ENCODE measurements at places on chromosomes 2 and 18. TPM values are rescaled to one million over a fixed set of nuclear protein-coding genes. Genes with fewer than 3 reads are reported as not detected.

DNA sequence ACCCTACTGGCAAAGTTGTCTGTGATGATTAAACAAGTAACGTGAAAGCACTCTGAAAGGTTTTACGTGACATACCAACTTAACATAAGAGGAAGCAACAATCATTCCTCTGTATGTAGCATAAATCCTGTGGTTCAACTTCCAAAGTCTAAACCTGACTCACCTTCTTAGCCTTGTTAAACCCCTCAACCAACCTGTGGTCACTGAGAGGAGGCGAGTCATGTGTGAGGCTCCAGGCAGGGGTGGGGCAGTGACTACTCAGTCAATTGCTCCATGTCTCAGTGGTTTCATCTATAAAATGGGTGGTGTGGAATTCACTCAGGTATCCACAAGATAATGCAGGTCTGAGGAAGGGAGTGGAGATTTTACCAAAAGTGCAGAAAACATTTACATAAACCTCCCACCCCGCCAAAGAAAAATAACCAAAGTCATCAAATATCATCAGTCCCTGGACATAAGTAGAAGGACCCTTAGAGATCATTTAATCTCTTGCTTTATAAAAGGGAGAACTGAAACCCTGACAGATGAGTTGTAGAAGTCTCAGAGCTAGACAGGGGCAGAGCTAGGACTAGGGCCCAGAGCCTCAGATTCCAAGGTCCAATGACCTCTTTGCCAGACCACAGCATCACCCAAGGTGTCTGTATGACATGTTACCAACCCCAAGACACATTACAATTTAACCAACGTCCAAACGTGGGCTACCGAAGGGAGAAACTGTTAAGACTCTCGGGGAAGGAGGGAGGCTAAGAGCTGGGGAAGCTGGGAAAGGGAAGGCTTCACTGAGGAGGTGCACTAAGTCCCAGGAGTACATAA, 3.7 kb upstream of the PCBP1 start:
- peak; percentile 70 for ATAC-seq

DNA sequence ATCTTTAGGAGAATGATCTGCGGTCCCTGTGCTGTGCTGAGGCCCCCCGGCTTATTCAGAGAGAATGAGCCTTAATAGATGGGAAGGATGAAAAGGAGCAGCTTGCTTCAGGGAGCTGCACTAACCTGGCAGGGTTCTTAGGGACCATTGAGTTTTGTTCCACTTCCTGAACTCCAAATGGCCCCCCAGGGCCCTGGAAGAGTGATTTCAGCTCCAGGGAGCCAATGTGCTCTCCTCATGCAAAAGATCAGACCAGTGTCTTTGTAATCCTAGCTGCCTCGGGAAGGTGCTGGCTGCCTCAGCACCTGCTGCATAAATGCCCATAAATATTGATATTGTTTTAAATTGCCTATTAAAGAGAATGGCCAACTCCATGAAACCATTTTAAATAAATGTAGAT, 210.2 kb downstream of the NCK2 start:
- no peak for ATAC-seq

DNA sequence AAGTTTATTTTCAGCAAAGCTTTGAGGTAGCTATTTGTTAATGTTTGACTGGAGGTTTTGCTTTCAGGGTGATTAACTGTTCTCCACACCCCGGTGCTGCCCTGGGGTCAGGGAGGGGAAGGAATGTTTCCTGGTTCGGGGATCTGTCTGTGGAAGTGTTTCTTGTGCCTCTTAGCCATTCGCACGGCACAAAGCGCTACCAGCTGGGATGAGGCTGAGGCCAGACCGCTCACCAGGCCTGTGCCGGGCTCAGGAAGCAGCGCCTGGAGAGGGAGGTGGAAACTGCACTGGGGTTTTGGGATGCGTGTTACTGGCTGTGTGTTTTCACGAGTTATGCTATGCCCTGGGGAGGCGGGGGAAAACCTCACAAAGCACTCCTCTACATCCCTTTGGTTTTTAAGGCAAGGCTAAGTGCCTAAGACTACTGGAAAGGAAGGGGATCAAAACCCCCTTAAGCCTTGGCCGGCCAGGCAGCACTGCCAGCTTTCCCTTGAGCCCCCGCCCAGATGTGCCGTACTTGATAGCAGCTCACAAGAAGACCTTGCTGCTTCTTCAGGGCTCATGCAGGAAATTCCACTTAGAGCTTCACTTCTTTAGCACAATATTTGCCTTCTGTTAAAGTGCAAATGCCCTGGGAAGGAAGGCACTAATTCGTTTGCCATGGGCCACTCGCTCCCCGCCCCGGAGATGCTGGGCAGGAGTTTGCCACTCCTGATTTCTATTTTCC, 65.7 kb upstream of the CNGA3 start:
- ATAC-seq, result no peak

- ATAC-seq, result no peak
Measured at GRCh38 chr2:1816414-1816911, 72.1 kb upstream of the PXDN start.

DNA sequence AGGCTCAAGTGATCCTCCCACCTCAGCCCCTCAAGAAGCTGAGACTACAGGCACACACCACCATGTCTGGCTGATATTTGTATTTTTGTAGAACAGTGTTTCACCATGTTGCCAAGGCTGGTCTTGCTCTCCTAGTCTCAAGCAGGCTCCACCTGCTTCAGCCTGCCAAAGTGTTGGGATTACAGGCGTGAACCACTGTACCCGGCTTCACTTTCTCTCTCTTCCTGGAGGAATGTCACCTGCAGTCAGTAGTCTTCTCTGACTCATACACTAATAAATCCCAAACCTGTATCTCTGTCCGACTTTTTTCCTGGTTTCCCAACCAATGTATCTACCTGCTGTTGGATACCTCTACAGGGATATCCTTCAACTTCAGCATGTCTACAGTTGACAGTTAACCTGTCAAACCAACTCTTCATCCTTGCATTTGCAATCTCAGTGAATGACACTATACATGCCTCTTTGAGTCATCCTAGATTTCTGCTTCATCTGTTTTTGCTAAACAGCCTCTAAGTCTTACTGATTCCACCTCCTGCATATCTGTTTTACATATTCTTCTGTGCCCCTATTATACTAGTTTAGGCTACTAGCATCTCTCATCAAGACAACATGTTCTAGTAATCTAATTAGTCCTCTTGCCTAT, 54.5 kb downstream of the RBBP8 start:
- peak; percentile 26 for ATAC-seq

DNA sequence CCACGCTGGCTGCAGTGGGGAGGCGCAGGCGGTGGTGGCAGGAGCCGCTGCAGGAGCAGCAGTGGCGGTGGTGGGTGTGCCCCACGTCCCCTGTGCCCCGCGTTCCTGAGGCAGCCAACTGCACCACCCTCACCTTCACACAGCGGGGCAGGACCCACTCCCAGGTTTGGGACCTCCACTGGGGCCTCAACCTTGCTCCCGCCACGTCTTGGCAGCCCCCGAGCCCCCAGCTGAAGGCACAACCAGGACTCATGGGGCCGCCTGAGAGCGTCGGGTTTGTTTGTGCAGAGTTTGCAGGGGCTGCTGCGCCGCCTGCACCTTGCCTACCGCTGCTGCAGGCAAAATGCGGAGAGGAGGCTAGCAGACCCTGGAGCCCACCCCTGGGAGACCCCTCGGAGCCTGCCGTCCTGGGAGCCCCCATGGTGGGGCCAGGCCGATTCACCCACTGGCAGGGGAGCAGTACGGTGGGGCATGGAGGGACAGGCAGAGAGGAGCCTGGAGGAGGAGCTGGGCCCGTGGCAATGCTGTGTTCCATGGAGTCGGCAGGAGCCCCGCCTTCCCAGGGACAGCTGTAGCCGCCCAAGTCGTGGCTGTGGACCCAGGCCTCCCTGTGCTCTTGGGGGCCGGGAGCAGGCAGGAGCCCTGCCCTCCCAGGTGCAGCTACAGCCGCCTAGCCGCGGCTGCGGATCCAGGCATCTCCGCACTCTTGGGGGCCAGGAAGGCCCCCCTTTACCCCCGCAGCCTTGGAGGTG, 14.7 kb upstream of the EML6 start:
- ATAC-seq, result peak; percentile 21

DNA sequence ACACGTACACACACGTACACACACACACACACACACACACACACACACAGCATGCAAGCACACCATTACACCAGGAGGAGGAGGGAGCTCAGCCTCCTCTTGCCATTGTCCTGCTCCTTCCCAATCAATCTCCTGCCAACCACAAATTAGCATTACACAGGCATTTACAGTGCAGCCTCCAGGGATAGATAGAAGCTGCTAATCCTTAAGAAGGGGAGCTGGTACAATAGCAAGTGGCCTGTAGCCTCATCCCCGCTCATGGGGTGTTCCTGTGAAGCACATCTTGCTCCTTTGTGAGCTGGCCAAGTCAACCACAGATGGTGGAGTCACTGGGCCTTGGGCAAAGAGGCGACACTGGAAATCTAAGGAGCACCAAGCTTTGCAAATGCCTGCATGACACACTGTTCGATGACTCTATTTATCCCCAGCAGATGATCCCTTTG, 110.3 kb upstream of the PKDCC start:
- no peak for ATAC-seq

GRCh38 chr2:105723431-105723830, 21.3 kb upstream of the NCK2 start:
- ATAC-seq, result no peak

DNA sequence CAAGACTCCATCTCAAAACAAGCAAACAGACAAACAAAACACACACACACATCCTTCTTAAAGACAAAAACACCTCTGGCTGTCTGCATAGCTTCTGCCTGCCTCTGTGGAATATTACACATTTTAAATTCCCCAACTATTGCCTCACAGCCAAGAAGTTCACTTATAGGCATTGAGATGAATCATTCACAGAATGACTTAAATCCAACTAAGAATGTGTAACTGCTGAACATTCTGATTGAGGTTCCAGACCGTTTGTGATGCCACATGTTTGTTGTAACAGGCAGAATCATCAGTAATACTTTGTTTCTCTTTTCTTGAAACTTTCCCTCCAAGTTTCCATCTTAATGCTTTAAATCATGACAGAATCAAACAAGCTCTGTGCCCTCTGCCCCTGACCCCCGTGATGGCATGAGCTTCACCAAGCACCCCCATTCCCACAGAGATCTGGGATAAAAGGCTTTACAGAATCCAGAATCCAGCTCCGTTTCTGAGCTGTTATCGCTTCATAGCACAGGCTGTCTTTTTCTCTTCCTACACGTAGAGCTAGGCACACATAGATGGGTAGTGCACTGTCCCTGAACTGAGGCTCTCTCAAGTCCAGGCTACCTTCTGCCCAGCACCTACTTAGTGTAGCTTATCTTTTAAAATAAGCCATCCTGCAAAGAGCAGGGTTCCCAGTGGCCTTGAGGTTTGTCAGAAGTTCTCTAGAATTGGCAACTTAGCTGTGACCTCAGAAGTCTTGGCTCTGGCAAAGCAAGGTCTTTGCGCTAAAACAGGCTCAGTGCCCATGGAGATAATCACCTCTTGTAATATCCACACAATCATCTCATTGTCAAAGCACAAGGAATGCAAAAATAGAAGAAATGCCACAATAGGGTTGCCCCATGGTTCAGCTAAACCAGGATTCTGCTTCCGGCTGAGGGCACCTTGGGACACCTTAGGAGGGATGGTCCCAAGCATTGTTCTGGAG, 32.9 kb downstream of the EPAS1 start:
- ATAC-seq, result peak; percentile 79

DQX1 gene
- total RNA-seq, result 0.74 TPM

MYCN gene
- total RNA-seq, result not detected

All from activated T-helper 17 cell treated with anti-CD3 and anti-CD28 coated beads, Interleukin-2, amount 50 U/mL, for 72 hours (primary cell).